ENCODE measurements at places on chromosomes 12 and 14.

DNA sequence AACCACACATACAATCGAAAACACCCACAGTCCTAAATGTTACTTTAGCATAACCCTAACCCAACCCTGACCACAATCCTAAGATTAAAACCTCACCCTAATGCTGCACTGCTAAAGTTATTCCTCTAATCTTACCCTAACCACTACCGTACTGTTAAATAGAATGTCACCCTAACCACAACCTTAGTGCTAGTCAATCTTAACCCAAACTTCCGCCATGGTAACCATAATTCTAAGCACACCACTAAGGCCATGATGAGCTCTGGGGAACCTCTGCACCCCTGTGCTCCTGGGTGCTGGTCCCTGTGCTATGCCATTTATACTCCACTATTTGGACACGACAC lies 38.0 kb downstream of the LTBP2 start:
- peak; percentile 49 for DNase-seq

DNA sequence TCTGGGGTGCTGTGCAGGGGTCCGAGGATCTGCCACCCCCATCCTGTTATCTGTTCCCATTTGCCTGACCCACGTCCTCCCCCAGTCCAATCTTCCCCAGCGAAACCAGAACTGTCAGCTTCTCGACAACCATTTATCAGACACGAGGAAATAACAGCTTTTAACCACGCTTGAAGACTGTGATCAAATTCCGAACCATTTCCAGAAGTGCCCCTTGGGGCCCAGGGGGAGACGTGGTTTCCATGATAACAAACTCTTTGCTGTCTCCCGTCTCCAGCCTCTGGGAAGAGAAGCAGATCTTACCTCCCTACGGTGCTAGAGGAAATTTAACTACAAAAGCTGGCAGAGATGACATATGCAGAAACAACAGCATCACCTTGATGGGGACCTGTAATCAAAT lies 35.1 kb upstream of the SRRM4 start:
- no peak for DNase-seq

- no peak for DNase-seq
Observed at GRCh38 chr14:81432219-81432661, 32.1 kb upstream of the STON2 start.

DNA sequence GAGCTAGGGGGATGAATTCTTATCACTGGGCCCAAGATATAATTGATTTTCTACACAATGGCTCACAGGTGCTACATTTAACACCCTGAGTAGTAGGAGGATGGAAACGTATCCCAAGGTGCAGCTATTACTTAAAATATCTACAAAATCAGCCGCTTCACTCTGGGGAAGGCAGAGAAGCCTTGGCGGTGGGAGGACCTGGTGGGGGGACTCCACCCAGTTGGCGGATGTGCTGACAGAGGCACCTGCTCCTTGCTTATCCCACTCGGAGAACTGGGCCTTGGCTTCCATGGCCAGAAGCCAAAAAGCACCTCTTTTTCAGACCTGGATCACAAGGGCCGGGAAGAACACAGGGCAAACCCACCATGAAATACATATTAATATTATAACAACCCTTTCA lies 106.3 kb downstream of the OTX2 start:
- no peak for DNase-seq

- DNase-seq, result no peak
Observed at GRCh38 chr12:19373586-19373985, 65.7 kb upstream of the AEBP2 start.

GRCh38 chr14:95316821-95317220 lies 2.9 kb downstream of the CLMN start:
- DNase-seq, result no peak

GRCh38 chr14:95126906-95127530 lies 30.3 kb downstream of the DICER1 start:
- no peak for DNase-seq

GRCh38 chr14:60160422-60160821 lies 4.8 kb downstream of the DHRS7 start:
- DNase-seq, result no peak

DNA sequence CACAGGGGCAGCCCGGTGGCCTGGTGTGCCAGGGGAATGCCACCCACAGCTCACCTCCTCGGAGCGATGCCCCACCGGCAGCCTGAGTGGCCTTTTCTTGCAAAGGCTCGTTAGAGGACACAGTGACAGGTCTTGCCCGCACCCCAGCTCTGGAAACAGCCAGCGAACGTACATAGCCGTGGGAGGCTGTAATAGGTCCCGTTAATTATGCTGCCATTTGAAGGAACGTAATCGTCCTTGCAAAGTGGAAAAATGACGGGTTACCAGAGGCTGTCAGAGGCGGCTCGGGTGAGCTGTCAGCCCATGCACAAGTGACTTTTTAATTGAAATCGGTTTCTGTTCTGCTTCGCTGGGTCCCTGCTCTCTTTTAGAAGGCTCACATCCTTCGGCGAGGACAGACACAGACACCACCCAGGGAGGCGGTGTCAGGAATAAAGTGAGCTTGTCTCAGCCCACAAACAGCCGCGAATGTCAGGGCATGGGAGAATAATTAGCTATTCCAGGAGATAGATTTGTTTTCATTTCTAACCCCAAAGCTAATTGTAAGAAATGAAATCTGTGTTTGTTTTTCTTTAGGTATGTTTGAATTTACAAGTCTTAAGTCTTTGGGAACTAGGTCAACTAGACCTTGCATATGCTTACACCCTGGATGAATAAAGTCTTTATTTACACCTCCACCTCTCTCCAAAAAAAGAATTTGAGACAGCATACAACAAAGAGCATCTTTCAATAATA lies 77.2 kb upstream of the RFLNA start:
- no peak for DNase-seq

GRCh38 chr12:62934239-62934798 lies 631 bp downstream of the PPM1H start:
- DNase-seq, result no peak

DNA sequence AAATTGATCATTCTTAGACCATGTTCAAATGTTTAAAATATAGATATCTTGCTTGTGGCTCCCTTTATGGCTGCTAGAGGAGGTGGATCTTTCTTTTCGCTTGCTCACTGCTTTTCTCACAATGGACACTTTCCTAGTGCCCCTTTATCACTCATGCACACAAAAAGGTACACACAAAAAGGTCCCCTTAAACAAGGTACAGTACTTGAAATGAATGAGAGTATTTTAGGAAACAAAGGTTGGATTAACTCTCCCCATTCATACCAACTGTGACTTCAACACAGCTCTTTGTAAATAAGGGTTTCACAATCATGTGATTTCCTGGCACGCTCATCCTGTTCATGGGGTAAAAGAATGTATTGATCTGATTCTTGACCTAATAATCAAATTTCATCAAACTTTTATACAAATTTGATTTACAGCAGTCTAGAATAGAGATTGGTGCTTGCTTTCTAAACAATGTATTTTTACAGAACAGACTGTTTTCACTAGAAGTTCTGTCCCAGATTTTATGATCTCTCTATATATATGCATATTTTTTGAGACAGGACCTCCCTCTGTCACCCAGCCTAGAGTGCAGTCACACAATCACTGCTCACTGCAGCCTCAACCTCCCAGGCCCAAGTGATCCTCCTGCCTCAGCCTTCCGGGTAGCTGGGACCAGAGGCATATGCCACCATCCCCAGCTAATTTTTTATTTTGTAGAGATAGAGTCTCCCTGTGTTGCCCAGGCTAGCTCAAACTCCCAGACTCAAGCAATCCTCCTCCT lies 34.4 kb upstream of the EPS8 start:
- DNase-seq, result no peak

DNA sequence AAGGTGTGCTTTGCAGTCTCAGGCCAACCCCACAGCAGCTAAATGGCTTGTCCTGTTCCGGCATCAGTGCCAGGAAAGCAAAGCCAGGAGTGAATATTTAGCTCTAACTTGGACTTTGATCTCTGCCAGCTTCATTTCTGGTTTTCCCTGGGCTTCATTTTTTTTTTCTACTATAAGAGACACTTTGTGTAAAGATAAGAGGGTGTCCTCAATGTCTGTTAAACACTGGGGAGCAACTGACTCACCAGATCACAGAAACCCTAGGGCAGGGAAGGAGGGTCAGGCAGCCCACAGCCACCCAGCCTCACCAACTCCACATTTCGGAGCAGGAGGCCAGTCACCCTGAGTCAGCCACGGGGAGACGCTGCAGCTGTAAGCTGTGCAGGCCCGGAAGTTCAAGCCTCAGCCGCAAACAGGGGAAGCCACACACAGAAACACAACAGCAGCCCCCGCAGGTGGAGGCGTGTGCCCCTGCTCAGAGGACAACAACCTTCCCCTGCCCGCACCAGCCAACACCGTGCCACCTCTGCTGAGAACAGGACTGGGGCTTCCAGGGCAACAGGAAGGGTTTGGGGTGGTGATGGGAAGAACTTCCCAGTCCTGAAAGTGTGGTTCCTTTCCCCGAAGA lies 6.3 kb downstream of the TNFRSF1A start:
- no peak for DNase-seq

DNA sequence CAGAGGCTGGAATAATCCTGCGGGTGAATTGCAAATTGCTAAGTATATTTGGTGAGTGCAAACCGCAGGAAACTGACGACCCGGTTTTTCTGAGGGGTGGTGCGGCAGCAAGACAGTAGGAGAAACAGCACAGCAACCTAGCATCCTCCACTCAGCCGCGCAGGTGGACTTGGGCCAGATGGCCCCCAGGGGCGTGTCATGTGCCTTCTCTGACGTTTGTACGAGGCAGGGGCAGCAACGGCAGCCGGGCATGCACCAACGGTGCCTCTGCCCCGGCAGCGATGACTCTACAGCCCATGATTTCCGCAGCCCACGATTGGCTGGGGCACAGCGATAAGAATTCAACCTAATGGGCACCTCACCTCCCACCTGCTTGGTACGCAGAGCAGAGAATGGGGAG lies 11.1 kb upstream of the CLEC2A start:
- no peak for DNase-seq

- no peak for DNase-seq
Observed at GRCh38 chr14:92514844-92515514, 1.4 kb downstream of the RIN3 start.

- no peak for DNase-seq
Observed at GRCh38 chr14:67577909-67578749, 21.9 kb downstream of the PIGH start.

GRCh38 chr12:31533470-31533869 lies 57.5 kb downstream of the DENND5B start:
- no peak for DNase-seq

DNA sequence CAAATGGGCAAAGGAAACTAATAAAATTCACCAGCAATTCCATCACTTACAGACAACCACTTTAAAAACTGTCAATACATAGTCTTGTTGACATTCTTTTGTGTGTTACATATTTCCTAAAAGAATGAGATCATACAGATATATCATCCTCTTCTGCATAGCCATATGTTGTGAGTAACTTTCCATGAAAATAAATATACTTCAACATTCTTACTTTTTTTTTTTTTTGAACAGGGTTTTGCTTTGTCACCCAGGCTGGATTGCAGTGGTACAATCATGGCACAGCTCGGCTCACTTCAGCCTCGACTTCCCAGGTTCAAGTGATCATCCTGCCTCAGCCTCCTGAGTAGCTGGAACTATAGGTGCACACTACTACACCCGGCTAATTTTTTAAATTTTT lies 20.9 kb downstream of the ZC2HC1C start:
- no peak for DNase-seq

DNA sequence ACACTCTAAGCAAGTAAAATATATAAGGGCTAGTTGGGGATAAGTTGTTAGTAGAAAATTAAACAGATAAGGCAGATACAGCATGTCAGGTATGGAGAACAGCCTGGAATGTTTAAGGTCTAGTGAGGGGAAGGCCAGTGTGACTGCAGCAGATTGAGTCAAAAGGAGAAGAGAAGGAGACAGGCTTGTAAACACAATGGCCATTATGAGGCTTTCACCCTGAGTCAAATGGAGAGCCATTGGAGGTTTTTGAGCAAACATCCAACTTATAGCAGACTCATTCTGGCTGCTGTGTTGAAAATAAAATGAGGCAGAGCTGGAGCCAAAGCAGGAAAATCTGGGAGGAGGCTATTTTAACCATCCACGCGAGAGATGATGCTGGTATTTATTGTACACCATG lies 142.0 kb downstream of the DUSP6 start:
- no peak for DNase-seq

- no peak for DNase-seq
Observed at GRCh38 chr12:97630356-97630755, 167.8 kb downstream of the RMST start.

- DNase-seq, result peak; percentile 88
Observed at GRCh38 chr14:94373708-94374107, 14.7 kb downstream of the SERPINA1 start.

GRCh38 chr12:51077930-51078329 lies 5.5 kb downstream of the CSRNP2 start:
- DNase-seq, result peak; percentile 52

DNA sequence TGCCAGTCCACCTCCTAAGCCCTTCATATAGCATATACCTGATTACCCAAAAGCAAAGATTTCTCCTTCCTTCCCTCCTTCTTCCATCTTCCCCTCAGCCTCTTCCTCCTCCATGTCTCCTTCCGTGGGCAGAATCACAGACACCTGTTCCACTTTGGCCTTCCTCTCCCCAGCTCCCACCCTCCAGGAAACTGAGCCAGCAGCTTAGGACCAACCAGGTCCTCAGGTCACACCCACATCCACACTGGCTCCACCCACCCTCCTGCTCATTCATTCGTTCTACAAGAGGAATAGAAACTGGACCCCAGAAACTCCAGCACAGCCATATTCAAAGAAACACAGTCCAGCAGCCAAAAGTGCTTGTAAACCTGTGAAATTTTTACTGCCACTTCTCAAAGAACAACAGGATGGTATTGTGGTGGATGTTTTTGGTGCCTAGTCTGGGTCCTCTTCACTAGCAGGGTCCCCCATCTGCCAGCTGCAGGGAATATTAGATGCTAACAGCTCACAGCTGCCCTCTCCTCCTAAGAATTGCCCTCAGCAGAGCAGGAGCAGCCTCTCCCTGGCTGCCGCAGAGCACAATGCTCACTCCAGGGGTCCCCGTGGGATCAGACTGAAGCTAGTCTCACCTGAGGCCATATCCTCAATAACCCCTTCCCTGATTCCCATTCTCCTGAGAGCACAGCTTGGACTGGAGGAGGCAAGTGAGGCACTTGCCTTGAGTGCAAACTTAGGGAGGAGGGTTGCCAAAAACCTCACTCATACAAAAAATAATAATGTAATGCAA lies 18.4 kb downstream of the CMKLR1 start:
- DNase-seq, result no peak

GRCh38 chr14:21071225-21072030 lies 1.3 kb downstream of the ARHGEF40 start:
- no peak for DNase-seq

DNA sequence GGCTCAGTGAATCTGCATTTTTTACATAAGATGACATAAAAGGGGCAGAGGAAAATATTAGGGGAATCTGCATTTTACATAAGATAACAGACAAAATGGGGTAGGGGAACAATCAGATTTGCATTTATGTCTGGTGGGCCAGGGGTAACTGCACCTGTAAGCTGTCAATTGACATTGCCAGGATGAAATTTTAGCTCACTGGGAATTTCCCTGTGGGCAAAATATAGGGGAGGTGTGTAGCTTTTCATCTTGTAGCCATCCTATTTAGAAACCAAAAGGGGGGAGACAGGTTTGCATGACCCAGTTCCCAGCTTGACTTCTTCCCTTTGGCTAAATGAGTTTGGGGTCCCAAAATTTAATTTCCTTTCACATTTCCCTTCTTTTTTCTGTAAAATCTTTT lies 3.5 kb downstream of the PCNX4 start:
- DNase-seq, result no peak
